ENCODE measurements at places on chromosomes 7 and 10.

GRCh38 chr7:105653441-105654005 lies 72.2 kb upstream of the EFCAB10 start:
- no peak for DNase-seq

DNA sequence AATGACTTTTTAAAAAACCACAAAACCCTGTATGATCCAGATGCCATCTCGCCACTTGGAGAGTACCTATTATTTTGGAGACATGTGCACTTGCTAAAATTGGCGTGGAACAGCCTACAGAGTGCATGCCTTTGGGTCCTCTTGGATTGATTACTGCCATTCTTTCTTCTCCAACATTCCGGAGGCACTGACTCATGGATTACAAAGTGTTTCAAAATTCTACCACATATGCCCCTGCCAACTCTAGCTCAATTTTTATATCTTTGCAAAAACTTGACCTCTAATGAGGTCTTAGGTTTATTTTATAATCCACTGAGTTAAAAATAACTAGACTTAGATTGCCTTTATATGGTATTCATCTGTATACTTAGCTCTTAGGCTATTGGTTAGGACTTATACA lies 55.8 kb upstream of the KIF5B start:
- DNase-seq: no peak

GRCh38 chr7:69196593-69196992 lies 401.7 kb upstream of the AUTS2 start:
- DNase-seq: no peak

GRCh38 chr7:91784469-91784868 lies 96.0 kb downstream of the MTERF1 start:
- no peak for DNase-seq

- DNase-seq: no peak
Observed at GRCh38 chr10:70197235-70197945, 27.1 kb upstream of the SAR1A start.

DNA sequence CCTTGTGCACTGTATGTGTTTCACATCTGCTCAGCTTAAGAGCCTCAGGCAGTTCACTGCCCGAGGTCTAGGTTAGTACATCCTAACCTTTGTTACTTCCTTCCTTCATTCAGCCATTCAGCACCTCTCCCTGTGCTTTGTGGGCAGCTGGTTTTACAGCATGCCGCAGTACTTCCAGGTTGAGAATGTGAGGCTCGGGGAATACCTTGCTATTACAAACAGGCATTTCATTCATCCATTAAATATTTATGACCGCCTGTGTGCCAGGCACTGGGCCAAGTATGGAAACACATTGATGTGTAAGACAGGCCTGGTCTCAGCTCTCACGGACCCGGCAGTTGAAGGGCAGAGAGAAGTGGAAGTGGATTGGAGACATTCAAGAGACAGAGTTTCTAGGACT lies 82.4 kb downstream of the SHH start:
- DNase-seq: no peak

DNA sequence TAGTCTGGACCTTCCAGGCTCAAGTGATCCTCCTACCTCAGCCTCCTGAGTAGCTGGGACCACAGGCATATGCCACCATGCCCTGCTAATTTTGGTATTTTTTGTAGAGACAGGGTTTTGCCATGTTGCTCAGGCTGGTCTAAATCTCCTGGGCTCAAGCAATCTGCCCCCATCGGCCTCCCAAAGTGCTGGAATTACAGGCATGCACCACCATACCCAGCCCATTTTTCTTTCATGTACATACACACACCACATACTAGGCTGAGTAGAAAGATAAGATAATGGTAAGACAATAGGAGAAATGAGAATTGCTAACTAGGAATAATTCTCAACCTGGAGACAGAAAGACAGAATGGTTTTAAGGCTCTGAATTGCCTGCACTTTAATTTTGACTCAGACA lies 83.8 kb downstream of the CPEB3 start:
- DNase-seq: no peak

DNA sequence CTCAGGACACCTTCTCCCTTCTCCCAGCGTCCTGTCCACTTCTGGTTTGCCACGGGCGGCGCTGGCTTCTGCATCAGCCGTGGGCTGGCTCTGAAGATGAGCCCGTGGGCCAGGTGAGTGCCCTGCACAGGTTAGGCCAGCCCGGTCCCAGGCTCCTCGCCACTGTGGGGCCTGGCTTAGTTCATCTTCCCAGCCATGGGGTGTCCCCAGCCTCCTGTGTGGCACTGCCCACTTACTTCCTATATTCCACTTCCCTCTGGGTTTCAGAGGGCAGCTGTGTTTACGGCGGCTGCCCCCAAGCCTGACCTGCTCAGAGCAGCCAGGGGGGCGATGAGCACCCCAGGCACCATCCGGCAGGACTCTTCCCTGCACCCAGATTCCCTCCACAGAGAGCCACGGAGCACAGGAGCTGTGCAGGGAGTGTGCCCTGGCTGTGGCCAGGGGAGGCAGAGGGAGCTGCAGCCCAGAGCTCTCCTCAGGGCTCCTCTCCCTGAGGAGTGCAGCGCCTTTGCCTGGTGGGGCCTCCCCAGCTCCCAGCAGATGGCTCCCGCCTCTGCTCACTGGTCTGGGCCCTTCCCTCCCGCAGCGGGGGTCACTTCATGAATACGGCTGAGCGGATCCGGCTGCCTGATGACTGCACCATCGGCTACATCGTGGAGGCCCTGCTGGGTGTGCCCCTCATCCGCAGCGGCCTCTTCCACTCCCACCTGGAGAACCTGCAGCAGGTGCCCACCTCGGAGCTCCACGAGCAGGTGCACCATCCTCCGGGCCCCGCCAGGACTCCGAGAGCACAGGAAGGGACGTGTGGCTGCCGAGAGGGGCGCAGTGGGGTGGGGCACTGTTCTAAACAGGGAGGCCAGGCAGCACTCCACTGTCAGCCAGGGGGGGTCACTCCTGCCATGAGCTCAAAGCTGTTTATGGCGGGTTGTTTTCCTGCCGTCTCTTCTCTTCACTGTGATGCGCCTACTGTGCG lies 6.4 kb downstream of the LFNG start:
- DNase-seq: no peak

- DNase-seq: no peak
Observed at GRCh38 chr10:130254662-130255061, 118.5 kb downstream of the GLRX3 start.

DNA sequence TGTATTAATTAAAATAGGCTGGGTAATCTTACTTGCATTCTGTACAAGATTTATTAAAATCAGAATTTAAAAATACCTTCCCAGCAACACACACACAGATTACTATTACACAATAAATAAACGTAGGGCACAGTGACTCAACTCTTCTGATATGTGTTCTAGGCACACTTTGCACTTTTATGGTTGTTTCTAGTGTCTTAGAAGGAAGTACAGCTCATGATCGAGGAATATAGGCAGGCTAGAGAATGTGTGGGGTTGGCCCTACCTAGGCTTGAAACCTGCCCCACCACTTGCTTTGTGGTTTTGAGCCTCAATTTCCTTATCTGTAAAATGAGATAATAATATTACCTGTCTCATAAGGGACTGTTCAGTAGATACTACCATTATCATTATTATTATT lies 30.5 kb downstream of the ARMC3 start:
- no peak for DNase-seq

- DNase-seq: peak; percentile 62
Observed at GRCh38 chr10:48655411-48656240, 29.0 kb upstream of the WDFY4 start.

DNA sequence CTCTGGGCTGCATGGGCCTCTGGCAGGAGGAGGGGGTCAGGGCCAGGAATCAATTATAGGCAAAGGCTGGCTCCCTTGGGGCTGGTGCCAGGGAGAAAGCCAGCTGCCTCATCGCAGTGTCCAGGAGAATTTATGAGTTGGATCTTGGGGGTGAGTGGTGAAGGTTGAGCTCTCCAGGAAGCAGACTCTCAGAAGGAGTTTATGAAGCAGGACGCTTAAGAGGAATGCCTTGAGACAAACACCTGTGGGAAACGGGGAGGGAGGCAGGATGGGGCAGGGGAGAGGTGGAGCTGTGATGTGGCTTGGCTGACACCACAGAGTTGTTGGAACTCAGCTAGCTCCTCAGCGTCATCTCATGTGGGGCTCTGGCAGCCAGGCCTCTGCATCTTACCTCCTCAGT lies 428.5 kb downstream of the RPS24 start:
- DNase-seq: no peak

- no peak for DNase-seq
Observed at GRCh38 chr10:44466236-44466635, 81.3 kb upstream of the CXCL12 start.

DNA sequence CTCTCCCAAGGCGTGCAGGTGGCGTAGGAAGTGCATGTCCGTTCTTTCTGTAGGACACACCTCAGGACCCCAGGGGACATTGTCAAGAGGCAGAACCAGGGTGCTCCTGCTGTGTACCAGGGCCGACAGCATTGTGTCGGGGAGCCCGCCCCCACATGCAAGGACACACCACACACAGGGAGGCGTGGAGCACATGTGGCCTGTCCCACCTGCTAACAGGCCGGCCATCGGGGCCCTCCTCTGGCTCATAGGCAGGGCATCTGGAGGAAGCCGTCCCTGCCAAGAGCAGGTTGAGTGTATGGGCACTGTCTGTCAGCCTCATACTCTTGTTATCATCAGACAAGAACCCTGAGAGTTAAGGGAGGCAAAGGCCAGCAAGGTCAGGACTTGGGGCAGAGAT lies 12.7 kb downstream of the RET start:
- no peak for DNase-seq

GRCh38 chr10:103512591-103513379 lies 19.3 kb downstream of the NEURL1 start:
- DNase-seq: peak; percentile 20

DNA sequence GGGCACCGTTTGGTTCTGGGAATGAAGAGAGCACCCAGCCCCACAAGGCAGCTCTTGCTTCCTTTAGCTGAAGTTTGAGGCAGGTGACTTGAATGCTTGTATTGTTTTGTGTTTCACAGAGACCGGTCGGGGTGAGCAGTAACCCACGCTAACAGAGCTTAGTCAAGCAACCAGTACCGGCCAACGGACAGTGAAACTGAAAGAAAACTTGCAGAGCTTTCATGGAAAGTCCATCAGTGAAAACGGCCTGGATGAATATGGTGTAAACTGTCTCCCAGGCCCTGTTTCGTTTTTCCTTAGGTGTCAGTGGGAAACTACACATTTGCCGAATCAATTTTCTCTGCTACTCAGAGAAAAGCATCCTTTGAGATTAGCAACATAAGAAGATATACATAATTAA lies 101.1 kb downstream of the LYZL1 start:
- no peak for DNase-seq

DNA sequence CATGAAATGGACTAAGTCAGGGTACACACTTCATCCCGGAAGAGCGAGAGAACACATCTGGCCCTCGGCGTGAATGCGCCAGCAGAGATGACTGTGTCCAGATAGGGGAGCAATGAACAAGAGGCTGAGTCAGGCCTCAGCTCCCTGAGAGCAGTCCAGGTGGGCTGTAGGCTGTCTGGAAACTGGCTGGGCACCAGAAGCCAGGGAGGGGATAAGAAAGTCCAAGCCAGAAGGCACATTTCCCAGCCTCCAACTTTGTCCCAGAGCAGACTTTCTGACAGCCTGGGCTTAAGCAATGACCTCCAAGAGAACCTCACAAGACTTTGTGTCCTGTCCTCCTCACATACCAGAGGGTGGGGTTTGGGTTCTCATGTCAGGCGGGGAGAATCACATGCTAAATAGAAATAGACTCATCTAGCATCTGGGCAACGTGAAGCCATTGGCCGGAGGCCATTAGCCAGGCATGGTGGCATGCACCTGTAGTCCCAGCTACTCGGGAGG lies 157.2 kb downstream of the ARHGAP12 start:
- DNase-seq: no peak

- DNase-seq: peak; percentile 57
Observed at GRCh38 chr7:65307651-65308299, 65.9 kb upstream of the ZNF92 start.

GRCh38 chr10:32891261-32891660 lies 66.8 kb downstream of the ITGB1 start:
- DNase-seq: no peak

DNA sequence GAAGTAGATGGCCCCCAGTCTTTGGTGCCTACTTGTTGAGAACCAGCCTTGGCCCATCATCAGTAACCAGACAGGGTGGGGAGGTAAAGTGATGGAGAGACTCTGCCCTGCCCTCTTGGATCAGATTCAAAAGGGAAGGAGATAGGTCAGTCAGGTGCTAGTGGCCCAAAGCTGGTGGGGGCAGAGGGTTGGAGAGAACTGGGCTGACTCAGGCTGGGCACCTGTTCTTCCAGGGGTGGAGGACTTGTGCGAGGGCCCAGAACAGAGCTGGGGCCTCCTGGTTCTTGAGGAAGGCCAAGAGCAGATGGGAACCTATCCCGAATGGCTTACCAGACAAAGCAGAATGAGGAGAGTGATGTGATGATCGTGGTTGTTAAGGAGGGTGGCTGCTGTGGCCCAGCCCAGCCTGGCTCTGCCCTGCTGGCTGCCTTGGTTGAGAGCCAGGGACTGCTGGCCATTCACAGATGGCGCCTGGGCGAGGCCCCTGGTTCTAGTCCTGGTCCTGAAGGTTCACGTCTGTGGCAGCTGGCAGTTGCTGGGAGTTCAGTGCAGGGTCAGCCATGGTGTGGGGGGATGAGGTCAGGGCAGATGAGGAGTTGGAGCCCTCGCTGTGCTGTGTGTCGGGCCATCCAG lies 36.6 kb downstream of the PALD1 start:
- no peak for DNase-seq

DNA sequence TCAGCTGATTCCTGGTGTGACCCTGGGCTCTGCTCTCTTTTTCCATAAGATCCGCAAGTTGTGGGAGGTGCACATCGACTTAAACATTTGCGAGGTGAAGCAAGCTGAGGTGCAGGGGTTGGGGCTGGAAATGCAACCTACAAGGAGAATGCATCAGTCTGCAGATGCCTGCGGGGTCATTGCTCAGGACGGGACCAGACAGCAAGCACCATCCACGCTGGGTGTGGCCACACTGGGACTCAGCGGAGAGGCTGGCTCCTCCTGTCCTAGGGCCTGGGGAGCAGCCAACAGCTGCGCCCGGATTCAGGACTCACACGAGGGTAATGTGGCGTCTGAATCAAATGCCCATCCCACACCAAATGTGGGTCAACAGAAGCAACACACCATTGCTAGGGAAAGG lies 33.8 kb downstream of the STK32C start:
- DNase-seq: no peak

GRCh38 chr7:67392596-67393438 lies 396.2 kb downstream of the TYW1 start:
- no peak for DNase-seq

- no peak for DNase-seq
Observed at GRCh38 chr10:104424719-104425118, 71.1 kb downstream of the CFAP58 start.

DNA sequence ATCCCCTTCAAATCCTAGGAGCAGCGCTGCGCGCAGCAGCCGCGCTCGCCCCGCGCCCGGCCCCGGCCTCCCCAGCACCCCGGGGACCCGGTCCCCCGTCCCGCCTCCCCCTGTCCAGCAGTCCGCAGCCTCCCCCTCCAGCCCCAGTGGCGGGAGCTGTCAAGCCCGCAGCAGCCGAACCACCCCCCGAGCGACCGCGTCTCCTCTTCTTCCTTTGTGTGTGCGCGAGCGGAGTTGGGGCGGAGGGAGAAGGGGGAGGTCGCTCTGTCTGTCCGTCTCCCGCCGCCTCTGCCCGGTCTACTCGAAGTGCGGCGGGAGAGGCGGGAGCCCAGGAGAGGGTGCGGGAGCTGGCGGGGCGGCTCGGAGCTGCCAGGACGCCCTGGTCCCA lies 375 bp upstream of the CHN2 start:
- no peak for DNase-seq
